ENCODE measurements at places on chromosomes 5 and 9.

- H3K27me3 ChIP-seq: no peaks in the 10 kb centered on the region
- H3K27ac ChIP-seq: no peak overlapping the region
- peaks cover 16% of the 10 kb centered on the region for H3K4me1 ChIP-seq
These were observed 8.6 kb downstream of the SPINK1 start for GRCh38 chr5:147822686-147823491.

DNA sequence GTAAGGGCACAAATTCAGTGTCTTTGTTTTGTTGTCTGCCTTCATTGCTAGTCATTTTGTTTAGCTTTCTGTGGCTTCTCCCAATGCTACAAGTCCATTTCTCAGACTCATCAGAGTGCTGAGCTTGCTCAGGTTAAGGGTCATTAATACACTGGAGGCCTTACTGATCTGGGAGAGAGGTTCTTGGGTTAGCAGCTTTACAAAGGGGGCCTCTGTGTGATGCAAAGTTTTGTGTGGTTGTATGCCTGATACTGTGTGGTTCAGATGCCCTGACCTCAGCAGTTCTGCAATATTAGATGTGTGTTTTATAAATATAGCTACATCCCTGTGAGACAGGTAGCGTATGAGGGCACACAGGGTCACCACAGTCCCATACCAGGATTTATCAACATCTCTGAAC lies 34.8 kb upstream of the SMARCA2 start:
- no peaks in the 10 kb centered on the region for H3K4me1 ChIP-seq
- no peaks in the 10 kb centered on the region for H3K27me3 ChIP-seq
- no peak overlapping the region for H3K4me3 ChIP-seq
- no peak for DNase-seq
- H3K27ac ChIP-seq: no peak overlapping the region

- H3K27me3 ChIP-seq: no peaks in the 10 kb centered on the region
- no peaks in the 10 kb centered on the region for H3K36me3 ChIP-seq
- no peak for DNase-seq
- 0 out of 2 replicates have a peak, but pooled peaks cover 5% of the 10 kb centered on the region for H3K4me1 ChIP-seq
- no peak overlapping the region for H3K27ac ChIP-seq
These were observed 145.4 kb upstream of the SHB start for GRCh38 chr9:38214432-38214831.

GRCh38 chr5:94715768-94716167 lies 97.3 kb downstream of the SLF1 start:
- no peaks in the 10 kb centered on the region for H3K27me3 ChIP-seq
- H3K36me3 ChIP-seq: no peaks in the 10 kb centered on the region
- H3K4me1 ChIP-seq: no peaks in the 10 kb centered on the region
- no peak overlapping the region for H3K27ac ChIP-seq
- DNase-seq: no peak

GRCh38 chr9:108049026-108049607 lies 559.5 kb upstream of the KLF4 start:
- no peak overlapping the region for H3K4me3 ChIP-seq
- peak; percentile 20 for DNase-seq
- no peaks in the 10 kb centered on the region for H3K36me3 ChIP-seq

DNA sequence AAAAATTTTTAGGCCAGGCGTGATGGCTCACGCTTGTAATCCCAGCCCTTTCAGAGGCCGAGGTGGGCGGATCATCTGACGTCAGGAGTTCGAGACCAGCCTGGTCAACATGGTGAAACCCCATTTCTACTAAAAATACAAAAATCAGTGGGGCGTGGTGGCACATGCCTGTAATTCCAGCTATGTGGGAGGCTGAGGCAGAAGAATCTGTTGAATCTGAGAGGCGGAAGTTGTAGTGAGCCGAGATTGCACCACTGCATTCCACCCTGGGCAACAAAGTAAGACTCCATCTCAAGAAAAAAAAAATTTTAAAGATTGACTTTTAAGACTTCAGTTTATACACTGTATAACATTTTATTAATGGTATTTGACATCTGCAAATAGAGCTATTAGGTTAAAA lies 60.1 kb upstream of the GNAQ start:
- no peak overlapping the region for H3K4me3 ChIP-seq
- DNase-seq: no peak
- no peak overlapping the region for H3K27ac ChIP-seq
- H3K4me1 ChIP-seq: no peaks in the 10 kb centered on the region
- H3K27me3 ChIP-seq: no peaks in the 10 kb centered on the region
- no peaks in the 10 kb centered on the region for H3K36me3 ChIP-seq

- H3K4me1 ChIP-seq: peaks cover 49% of the 10 kb centered on the region
- H3K27me3 ChIP-seq: no peaks in the 10 kb centered on the region
- no peak overlapping the region for H3K4me3 ChIP-seq
- H3K27ac ChIP-seq: no peak overlapping the region
- DNase-seq: no peak
- no peaks in the 10 kb centered on the region for H3K36me3 ChIP-seq
These were observed 56.4 kb upstream of the LIFR start for GRCh38 chr5:38612851-38613250.

GRCh38 chr5:38518341-38518740 lies 38.1 kb downstream of the LIFR start:
- H3K36me3 ChIP-seq: no peaks in the 10 kb centered on the region
- no peaks in the 10 kb centered on the region for H3K27me3 ChIP-seq
- no peak overlapping the region for H3K27ac ChIP-seq
- no peak overlapping the region for H3K4me3 ChIP-seq
- no peak for DNase-seq

DNA sequence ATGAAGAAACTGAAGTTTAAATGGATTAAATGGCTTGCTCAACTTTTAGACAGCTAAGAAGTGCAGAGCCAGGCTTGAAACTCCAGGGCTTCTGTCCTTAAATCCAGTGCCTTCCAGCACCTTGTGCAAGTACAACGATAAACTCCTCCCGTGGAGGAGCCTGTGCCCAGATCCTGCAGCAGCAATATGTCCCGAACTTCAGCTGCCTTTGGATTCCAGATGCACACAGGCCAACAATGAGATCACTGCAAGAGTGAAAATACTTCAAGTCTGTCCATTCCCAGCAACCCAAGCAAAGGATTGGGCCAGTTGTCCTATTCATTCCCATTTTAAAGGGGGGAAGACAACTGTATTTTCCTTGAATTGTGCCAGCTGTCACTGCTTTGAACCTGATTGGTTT lies 199.6 kb downstream of the CRB2 start:
- H3K36me3 ChIP-seq: no peaks in the 10 kb centered on the region
- H3K27me3 ChIP-seq: no peaks in the 10 kb centered on the region
- DNase-seq: no peak

DNA sequence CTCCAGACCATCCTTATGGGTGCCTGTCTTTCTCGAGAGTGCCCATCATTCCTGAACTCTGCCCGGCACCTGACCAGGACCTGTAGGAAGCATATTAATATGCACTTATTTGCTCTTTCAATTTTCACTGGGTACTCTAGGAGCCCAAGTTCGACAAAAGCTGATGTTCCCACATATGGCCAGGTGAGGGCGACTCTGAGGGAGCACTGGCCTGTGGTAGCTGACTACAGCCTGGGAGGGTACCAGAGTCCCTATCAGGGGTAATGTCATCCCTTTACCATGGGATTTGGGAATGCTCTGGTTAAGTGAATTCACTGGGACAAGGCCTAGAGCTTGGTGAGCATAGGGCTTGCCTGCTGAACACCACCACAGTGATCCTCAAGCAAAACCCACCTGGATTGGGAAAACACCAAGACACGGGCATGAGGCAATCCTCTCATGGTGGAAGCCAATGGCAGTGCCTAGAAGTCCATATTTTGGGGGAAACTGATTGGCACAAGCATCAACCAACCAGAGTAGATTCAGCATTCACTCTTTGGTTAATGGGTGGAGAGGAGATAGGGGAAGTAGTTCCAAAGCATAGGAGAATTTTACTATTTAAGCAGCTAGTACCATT lies 112.2 kb downstream of the MTX3 start:
- no peak overlapping the region for H3K4me3 ChIP-seq
- no peaks in the 10 kb centered on the region for H3K4me1 ChIP-seq
- no peaks in the 10 kb centered on the region for H3K36me3 ChIP-seq
- no peak overlapping the region for H3K27ac ChIP-seq
- no peaks in the 10 kb centered on the region for H3K27me3 ChIP-seq

DNA sequence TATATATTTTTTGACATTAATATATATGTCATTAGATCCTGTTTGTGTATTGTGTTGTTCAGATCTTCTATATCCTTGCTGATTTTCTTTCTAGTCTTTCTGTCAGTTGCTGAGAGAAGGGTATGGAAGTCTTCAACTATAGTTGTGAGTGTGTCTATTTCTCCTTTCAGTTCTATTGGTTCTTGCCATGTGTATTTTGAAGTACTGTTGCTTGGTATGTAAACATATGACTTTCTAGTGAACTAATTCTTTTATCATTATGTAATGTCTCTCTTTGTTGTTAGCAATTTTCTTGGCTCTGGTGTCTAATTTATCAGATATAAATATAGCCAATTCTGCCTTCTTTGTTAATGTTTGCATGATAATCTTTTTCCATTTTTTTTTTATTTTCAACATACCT lies 84.3 kb upstream of the CAST start:
- H3K27ac ChIP-seq: no peak overlapping the region
- no peaks in the 10 kb centered on the region for H3K36me3 ChIP-seq
- H3K4me1 ChIP-seq: no peaks in the 10 kb centered on the region
- no peaks in the 10 kb centered on the region for H3K27me3 ChIP-seq
- no peak overlapping the region for H3K4me3 ChIP-seq
- DNase-seq: no peak

DNA sequence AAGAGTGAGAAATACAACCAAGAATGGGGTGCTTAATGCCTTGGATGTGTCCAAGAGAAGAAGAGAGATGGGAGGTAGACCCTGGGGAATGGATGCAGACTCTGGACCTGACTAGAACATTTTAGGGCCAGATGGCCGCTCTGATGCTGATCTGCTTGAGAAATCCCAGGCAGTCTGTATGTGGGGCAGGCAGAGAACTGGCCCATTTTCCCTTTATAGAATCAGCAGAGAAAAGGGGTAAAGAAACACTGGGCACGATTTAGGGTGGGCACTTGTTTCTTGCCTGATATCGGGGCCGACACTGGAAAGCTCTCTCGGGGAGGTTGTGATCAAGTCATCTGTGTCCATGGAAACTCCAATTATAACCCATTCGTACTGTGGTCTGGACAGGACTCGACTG lies 118.5 kb upstream of the FSTL4 start:
- H3K36me3 ChIP-seq: no peaks in the 10 kb centered on the region
- peaks cover 5% of the 10 kb centered on the region for H3K4me1 ChIP-seq
- no peaks in the 10 kb centered on the region for H3K27me3 ChIP-seq
- no peak for DNase-seq
- H3K27ac ChIP-seq: no peak overlapping the region

- no peak overlapping the region for H3K27ac ChIP-seq
- no peaks in the 10 kb centered on the region for H3K4me1 ChIP-seq
- no peaks in the 10 kb centered on the region for H3K27me3 ChIP-seq
- H3K36me3 ChIP-seq: no peaks in the 10 kb centered on the region
- DNase-seq: no peak
These were observed 133.7 kb downstream of the SLC28A3 start for GRCh38 chr9:84206801-84207370.

GRCh38 chr5:146828385-146828784 lies 50.2 kb downstream of the PPP2R2B start:
- DNase-seq: no peak
- H3K27me3 ChIP-seq: no peaks in the 10 kb centered on the region
- no peaks in the 10 kb centered on the region for H3K36me3 ChIP-seq

- H3K27me3 ChIP-seq: no peaks in the 10 kb centered on the region
- H3K4me3 ChIP-seq: peak overlapping the region; percentile 97
- peaks cover 53% of the 10 kb centered on the region for H3K4me1 ChIP-seq
These were observed 600 bp upstream of the SQSTM1 start for GRCh38 chr5:179820127-179820482.

DNA sequence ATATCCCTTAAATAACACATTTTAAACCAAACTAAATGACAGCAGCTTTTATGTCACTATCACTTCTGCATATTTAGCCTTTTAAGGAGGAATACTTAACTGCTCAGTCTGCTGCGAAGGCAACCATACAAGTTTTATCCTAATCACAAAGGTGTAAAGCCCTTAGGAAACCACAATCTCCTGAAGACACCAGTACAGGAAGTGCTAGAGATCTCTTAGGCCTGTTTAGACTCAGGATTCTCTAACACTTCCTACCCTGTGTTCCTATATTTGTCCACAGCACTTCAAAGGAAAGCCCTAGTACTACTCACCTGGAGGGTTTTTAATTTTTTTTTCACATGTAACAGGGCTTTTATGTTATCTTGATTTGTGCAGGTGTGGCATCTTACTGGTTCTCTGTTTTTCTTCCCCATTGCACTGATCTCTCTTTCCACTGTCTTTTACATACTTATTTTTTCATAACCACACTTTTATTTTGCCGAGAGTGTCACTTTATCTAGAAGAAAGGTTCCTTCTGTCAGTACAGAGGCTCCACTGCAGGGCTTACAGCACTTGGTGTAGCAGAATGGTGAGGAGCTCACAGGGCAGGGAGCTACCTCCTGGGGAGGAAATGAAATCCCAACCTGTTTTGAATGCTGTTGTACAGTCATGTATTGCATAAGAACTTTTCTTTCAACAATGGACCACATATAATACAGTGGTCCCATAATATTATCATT lies 1060.6 kb upstream of the ACO1 start:
- no peaks in the 10 kb centered on the region for H3K27me3 ChIP-seq
- DNase-seq: no peak
- no peaks in the 10 kb centered on the region for H3K36me3 ChIP-seq
- H3K4me3 ChIP-seq: no peak overlapping the region
- H3K4me1 ChIP-seq: no peaks in the 10 kb centered on the region

DNA sequence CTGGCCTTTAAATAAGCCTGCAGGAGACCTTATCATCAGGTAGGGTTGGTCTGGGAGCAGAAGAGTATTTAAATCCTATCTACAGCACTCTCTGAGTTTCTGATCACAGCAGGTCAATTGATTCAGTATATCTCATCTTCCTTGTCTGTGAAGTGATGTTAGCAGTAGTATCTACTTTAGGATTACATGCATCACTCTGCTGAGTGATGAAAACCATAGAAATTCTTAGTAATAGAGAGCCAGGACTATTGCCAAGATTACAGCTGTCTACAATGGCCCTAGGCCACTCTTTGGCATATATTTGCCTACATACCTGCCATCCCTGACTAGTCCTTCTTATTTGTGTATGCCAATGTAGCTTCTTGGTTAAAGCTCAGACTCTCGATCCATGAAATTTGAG lies 183.8 kb downstream of the ASTN2 start:
- H3K36me3 ChIP-seq: no peaks in the 10 kb centered on the region
- no peak for DNase-seq
- no peaks in the 10 kb centered on the region for H3K27me3 ChIP-seq
- no peak overlapping the region for H3K4me3 ChIP-seq

Data from Caco-2 (cell line).